ENCODE measurements at places on chromosomes 3 and 15.

DNA sequence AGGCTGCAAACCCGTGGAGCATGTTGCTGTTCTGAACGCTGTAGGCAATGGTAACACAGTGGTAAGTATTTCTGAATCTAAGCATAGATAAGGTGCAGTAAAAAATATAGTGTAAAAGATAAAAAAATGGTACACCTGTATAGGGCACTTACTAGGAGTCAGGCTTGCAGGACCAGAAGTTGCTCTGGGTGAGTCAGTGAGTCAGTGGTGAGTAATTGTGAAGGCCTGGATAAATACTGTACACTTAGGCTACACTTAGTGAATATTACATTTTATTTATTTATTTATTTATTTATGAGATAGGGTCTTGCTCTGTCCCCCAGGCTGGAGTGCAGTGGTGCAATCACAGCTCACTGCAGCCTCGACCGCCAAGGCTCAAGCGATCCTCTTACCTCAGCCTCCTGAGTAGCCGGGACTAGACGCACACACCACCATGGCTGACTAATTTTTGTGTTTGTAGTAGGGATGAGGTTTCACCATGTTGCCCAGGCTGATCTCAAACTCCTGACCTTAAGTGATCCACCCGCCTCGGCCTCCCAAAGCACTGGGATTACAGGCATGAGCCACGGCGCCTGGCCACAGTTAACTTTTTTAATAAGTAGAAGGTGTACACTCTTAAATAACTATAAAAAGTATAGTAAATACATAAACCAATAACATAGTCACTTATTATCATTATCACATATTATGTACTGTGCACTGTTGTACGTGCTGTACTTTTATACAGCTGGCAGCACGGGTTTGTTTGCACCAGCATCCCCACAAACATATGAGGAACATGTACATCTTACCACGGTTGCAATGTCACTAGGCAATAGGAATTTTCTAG is 155.1 kb downstream of the IGF1R start:
- DNase-seq, result peak; percentile 38

- no peak for DNase-seq
Observed at GRCh38 chr15:34065261-34065660, 26.3 kb upstream of the AVEN start.

DNA sequence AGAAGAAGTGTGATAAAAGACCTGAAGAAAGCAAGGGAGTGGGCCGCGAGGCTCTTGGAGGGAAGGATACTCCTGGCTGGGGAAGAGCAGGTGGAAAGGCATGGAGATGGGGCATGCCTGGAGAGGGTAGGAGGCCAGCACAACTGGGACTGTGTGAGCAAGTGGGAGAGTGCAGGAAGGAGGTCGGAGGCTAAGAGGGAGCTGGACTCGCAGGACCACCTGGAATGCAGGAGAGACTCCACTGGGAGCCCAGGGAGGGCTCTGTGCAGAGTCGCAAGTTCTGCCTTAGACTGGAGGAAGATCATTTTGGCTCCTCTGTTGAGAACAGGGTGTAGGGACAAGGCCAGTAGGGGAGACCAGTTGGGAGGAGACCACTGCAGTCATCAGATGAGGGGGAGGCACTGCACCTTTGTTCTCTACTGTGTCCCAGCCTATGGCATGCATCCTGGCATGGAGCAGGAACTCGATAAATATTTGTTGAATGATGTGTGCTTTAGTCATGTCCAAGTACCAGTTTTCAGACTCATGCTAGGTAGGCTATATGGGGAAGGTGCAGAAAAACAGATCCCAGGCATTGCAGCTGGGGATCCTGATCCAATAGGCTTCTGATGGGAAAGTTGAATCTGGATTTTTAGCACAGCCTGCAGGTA is 13.7 kb downstream of the FAM107A start:
- DNase-seq, result no peak

- no peak for DNase-seq
Observed at GRCh38 chr15:101844916-101845315, 32.9 kb downstream of the OR4F15 start.

- DNase-seq, result peak; percentile 75
Observed at GRCh38 chr3:5197470-5198312, 10.2 kb downstream of the EDEM1 start.

GRCh38 chr3:20652231-20652986 is 466.4 kb upstream of the SGO1 start:
- DNase-seq, result no peak

GRCh38 chr3:111035902-111036301 is 35.7 kb upstream of the NECTIN3 start:
- no peak for DNase-seq

DNA sequence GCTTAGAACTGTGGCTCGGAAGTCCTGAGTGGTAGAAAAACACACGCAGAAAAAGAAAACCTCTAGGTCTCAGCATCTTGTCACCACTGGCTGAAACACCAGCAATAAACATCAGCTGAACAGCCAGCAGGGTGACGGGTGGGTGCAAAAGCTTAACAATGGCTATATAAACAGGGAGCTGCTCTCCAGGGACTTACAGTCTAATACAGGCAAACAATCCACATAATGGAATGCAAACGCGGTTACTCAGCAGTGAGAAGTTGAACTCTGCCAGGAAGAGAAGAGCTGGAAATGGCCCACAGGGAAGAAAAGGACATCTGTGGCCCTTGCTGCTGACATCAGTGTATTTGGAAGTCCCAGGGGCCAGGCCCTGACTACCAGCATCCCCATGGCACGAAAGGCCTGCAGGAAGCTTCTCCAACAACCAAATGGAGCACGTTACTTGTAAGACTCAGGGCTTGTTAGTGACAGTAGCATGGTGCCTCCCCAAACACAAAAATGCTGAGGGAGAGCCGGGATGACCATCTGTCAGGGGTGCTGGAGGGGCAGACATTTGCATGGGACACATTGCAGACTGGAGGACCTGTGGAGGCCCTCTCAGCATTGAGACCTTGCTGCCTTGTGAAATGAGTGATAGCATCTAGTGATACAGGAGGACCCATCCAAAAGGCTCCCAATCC is 3.0 kb downstream of the HEG1 start:
- DNase-seq, result peak; percentile 97

Data from fibroblast of skin of scalp (primary cell).